ENCODE measurements at places on chromosomes 1 and 21. TPM values are rescaled to one million over a fixed set of nuclear protein-coding genes. Genes with fewer than 3 reads are reported as not detected.

DNA sequence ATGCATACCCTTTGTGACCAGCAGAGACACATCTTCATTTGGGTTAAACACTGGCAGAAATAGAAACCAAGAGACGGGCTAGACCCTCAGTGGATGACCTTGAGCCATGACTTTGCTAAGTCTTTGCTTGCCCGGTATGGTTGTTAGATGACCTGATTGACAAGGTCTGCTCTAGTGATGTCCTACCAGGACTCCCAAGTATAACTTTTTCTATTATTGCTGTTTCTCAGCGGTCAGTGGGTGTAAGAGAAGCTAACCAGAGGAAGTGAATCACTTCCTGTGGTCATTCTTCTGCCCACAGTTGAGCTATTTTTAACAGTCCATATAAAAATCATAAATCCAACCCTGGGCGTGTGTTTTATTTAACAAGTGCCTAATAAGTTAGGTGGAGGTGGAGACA is 126.2 kb upstream of the ETS2 start:
- peak; percentile 63 for DNase-seq

- no peak for DNase-seq
Observed at GRCh38 chr21:14949603-14950002, 115.2 kb downstream of the NRIP1 start.

DNA sequence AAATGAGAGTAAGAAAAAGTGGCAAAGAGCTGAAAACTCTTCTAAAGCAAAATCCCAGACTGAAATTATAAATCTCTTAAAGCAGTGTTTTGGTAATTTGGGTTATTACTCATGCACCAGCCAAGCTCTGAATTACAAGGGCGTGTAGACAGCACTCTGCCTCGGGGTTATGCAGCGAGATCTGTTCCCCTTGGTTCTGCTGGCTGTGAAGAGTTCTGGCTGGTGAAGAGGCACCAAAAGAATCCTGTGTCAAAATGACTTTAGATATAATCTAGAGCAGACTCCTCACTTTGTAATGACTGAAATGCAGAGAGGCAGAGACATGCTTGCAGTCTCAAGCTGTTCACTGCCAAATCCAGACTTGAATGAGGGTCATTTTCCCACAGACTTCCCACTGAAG is 461.8 kb upstream of the CXADR start:
- DNase-seq = no peak

- no peak for DNase-seq
Observed at GRCh38 chr1:167763525-167764220, 41.9 kb downstream of the MPZL1 start.

DNA sequence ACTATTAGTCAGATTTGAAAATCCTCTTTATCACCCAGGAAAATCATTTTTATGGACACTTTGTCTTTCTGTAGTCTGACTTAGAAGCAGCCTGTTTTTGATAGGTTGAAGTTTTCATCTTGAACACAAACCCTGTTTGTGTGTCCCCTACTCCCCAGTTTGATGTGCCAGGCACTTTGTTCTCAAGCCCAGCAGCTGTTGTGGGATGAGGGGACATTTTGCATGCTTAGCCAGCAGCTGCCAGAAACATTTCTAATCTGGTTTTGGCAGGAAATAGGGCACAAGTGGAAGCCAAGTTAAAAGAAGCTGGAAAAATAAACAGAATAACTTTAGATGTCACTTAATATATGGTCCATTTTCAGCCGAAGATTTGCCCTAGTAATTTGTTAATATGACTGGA is 29.9 kb downstream of the ACTN2 start:
- no peak for DNase-seq

DNA sequence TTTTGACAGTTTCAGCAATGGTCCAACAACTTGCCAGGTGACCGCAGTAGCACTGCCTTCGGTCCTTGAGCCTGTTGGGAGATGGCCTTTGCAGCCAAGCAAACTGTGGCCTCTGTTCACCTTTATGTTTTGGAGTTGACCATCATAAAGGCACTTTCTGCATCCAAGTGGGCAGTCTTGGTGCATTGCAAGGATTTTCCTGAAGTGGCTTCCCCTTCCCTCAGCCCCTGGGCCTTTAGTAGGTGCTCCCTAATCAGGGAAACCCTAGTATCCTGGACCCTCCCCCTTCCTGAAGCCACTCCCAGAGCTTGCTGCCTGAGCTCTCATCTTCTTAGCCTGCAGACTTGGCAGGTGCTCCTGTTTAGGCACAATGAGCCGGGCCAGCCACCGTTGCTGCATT is 140.2 kb downstream of the TRABD2B start:
- DNase-seq = no peak

The KLHDC9 gene
- 3.2 TPM for total RNA-seq

GRCh38 chr1:167554028-167554779 is 642 bp upstream of the CREG1 start:
- no peak for DNase-seq

The IGSF21 gene
- total RNA-seq = not detected

GRCh38 chr1:180494370-180494769 is 8.0 kb downstream of the ACBD6 start:
- no peak for DNase-seq

DNA sequence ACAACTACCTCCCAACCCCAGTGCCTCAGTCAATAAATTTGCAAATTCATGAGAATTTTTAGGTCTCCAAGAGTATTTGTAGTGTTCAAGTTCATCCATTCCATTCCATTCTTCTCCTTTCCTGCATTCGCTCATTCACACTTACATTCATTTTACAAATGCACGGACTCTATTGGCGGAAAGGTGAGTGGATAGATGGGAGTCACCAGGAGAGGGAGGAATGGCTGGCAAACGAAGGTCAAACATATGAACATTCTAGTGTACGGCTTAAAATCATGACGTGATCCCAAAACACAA is 2.5 kb downstream of the LORICRIN start:
- DNase-seq = no peak

DNA sequence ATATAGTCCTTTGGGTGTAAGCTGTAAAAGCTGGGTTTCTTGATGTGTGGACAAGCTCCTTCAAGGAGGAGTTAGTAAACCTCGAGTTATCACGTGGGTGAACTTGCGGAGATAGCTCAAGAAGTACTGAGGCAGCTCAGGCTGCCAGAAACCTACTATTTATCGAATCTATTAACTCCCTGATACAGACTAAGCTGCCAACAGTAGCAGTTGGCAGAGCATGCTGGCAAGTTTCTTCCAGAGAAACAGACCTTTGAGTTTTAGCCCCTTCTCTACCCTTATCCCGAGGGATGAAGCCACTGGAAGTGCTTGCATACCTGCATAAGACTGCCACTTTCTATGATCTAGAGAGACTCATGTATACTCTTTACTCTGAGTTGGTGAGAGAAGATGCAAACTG is 624.5 kb upstream of the USP24 start:
- DNase-seq = no peak

GRCh38 chr1:148162363-148162762 is 10.3 kb upstream of the NBPF11 start:
- DNase-seq = no peak

The SPATA21 gene
- not detected for total RNA-seq

DNA sequence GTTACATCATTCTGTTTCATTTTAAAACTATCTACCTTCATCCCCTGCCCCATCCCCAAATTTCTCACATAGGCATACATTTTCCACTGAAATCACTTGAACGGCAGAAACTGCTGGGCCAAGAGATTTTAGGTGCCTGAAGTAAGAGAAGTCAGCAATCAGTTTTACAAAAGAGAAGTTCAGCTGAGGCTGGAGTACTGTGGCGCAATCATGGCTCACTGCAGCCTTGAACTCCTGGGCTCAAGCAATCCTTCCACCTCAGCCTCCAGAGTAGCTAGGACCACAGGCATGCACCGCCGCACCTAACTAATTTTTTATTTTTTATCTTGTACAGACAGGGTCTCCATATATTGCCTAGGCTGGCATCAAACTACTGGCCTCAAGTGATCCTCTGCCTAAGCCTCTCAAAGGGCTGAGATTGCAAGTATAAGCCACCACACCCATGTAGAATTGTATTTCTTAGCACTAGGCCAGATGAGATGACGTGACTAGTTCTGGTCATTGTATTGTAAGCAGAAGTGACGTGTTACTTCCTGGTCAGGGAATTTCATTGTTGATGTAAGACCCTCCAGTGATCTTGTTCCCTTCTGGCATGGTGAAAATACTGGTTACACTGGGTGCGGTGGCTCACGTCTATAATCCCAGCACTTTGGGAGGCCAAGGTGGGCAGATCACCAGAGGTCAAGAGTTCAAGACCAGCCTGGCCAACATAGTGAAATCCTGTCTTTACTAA is 7.1 kb downstream of the BECN2 start:
- no peak for DNase-seq
